ENCODE measurements at places on chromosomes 3 and 15.

GRCh38 chr15:40908095-40908494 is 13.8 kb downstream of the VPS18 start:
- no peak for DNase-seq

- no peak for DNase-seq
These were observed 11.4 kb downstream of the SPRED1 start for GRCh38 chr15:38263996-38264395.

DNA sequence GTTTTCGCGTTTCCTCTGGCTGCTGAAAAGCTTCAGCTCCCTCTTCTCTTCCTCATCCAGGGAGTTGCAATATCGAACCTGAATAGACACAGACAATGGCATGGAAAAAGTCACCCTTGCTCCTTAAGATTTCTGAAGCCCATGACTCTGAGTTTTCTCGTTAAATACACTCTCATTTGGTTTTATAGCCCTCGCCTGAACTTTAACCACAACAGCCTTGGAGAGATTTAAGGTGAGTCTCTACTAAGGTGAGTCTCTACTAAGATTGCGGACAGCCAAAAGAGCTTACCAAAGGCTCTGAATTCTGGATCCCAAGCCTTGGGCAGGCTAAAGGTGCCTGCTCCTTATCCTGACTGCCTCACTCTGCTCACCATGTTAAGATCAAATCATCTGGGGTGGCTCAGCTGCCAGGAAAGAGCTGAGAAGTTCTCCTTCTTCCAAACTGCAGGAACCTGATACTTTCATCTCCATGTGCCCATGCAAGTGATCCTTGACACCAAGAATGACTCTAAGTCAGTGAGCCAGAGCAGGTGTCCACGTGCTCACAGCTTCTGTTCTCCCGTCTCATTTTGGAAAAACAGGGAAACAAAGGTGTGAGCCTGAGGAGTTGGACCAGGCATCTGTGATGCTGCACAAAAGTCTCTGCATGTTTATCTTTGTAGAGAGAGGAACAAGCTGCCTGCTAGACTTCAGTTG is 65.1 kb downstream of the PRICKLE2 start:
- DNase-seq = no peak

GRCh38 chr3:11288786-11289637 is 16.8 kb downstream of the ATG7 start:
- DNase-seq = no peak

- peak; percentile 81 for DNase-seq
These were observed 688.1 kb downstream of the ZNF385D start for GRCh38 chr3:21062831-21063294.

- DNase-seq = no peak
These were observed 16.0 kb downstream of the DNAJC19 start for GRCh38 chr3:180973543-180973942.

- DNase-seq = no peak
These were observed 6.1 kb upstream of the TICRR start for GRCh38 chr15:89569090-89569745.

- DNase-seq = no peak
These were observed 68.3 kb downstream of the WNT7A start for GRCh38 chr3:13811614-13812013.

GRCh38 chr15:40776537-40777141 is 6.9 kb downstream of the C15orf62 start:
- no peak for DNase-seq

DNA sequence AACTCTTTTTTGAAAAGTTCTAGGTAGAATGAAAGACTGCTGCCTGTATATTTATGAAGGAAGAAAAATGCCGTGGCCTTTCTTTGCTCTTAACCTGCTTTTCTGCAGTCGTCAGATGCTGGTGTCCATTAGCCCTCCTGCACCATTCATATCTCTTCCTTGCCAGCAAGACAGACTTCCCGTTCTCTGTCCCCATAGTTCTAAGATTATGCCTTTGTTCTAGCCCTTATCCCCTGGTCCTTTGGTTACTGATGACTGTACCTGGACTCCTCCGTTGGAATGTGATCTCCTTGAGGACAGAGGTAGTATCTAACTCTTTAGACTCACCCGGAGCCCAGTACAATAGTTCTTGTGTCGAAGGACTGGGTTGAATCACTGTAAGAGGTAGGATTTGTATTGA is 16.8 kb downstream of the ABHD17C start:
- no peak for DNase-seq

GRCh38 chr3:107632576-107632975 is 109.8 kb downstream of the BBX start:
- DNase-seq = no peak

Measured in muscle of arm (tissue), 14 donors.